ENCODE measurements at places on chromosomes 7 and 10.
A peak's percentile ranks its signal among the peaks of the same experiment; 100 is the strongest.

GRCh38 chr7:148729984-148730733, 31.5 kb downstream of the CUL1 start:
- no peak for DNase-seq

GRCh38 chr7:137395420-137395819, 51.9 kb upstream of the PTN start:
- peak; percentile 38 for DNase-seq

- no peak for DNase-seq
Observed at GRCh38 chr10:11988924-11989323, 53.7 kb downstream of the UPF2 start.

- DNase-seq, result no peak
Observed at GRCh38 chr10:15485684-15486316, 114.7 kb upstream of the FAM171A1 start.

DNA sequence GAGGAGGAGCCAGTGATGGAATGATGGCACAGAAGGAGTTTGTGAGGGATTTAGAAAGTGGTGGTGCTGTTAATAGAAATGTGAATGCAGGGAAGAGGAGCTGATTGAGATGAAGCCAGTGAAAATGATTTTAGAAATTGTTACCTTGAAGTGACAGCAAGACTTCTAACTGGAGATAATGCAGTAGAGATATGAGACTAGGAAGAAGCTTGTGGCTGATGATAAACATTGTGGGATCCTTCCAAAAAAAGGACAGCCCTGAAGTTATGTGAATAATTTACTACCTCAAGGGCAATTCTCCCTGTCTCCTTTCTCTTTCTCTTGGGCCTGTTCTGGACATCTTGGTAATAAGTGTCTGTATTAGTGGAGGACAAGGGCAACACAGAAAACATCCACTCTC, 138.6 kb downstream of the LSMEM1 start:
- DNase-seq, result no peak

DNA sequence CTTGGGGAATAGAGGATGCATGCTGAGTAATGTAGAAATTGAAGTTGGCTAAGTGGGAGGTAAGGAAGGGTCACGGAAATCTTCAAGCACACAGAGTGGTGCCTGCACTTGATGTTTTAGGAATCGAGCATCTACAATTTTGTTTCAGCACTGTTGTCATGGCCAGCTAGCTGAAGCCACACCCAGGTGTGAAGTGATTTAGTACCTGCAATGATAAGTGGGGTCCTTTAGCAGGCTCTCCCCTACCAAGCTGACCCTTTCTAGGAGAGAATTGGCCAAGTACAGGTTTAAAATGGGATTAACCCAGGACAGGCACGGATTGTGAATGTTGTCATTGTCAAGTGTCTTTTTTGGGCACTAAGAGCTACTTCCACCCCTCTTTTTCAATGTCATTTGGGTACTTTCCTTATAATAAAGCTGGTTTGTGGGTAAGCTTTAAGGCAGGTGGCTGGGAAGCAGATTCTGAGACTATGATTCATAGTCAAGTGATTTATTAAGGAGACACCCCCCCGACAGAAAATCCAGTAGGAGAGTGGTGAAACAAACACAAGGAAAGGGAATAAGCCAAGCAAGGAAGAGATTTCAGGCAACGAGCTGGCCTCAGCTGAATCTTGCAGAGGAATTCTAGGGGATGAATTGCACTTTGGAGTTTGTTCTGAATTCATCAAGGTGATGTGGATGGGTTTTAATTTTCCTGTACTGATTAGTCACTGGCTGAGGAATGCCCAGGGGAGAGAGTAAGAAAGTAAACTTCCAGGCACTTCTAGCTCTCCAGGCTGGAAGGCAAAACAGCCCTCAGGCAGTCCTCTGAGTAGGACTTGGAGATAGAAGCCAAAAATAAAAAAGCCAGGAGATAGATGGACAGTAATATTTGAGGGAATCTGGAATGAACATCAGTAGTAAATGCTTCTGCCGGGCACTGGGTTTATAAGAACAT, 1128.4 kb downstream of the SORCS3 start:
- DNase-seq, result no peak

DNA sequence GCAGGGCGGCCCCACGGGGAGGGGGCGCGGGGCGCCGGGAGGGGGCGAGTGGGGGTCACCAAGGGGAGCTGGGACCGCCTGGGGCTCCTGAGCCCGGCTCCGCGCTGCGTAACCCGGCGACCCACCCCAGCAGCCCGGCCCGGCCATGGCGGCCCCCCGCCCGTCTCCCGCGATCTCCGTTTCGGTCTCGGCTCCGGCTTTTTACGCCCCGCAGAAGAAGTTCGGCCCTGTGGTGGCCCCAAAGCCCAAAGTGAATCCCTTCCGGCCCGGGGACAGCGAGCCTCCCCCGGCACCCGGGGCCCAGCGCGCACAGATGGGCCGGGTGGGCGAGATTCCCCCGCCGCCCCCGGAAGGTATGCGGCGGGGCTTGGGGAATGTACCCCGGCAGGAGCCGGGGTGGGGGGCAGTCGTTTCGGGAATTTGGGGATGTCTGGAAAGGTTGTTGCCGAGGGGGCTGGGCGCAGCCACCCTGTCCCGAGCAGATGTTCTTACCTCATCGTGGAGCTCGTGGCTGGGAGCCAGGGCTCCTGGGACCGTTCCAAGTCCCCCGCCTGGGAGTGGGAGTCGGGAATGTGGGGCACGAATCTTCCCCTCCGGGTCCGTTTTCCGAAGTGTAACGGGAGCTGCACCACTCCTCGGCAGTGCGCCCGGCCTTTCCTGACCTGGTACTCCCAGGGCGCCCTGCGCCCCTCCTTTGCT, 431 bp downstream of the ZYX start:
- DNase-seq, result no peak

GRCh38 chr10:90935581-90936275, 14.8 kb upstream of the ANKRD1 start:
- DNase-seq, result no peak

DNA sequence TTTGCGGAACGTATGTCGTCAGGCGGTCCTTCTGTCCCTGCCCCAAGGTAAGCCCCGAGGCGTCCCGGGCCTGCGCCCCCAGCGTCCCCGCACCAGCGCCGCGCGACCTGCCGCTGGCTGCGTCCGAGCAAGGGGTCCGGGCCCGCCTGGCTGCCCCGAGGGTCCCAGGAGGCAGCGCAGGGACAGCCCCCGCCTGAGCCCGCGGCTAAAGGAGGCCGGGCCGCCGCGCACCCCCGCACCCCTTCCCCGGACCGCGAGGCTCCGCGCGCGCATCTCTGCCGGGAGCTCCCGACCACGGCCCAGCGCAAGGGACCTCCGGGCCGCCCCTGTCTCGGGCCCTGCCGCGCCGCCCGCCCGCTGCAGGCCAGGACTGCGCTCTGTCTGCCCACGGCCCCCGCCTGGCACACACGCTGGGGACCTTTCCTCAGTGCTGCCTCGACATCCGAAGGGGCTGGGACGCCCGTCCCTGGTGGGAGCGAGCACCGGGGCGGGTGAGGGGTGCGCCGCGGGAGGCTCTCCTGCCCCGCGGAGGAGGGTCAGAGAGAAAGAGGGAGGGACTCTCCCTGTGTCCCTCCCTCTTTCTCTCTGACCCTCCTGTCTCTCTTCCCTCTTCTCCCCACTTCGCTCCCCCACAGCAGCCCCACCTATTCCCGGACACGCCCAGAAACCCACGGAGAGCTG, 25.0 kb downstream of the SHH start:
- DNase-seq, result no peak

- DNase-seq, result no peak
Observed at GRCh38 chr7:157817433-157817832, 480.6 kb downstream of the DNAJB6 start.

GRCh38 chr10:91552274-91553095, 80.4 kb downstream of the PPP1R3C start:
- no peak for DNase-seq

DNA sequence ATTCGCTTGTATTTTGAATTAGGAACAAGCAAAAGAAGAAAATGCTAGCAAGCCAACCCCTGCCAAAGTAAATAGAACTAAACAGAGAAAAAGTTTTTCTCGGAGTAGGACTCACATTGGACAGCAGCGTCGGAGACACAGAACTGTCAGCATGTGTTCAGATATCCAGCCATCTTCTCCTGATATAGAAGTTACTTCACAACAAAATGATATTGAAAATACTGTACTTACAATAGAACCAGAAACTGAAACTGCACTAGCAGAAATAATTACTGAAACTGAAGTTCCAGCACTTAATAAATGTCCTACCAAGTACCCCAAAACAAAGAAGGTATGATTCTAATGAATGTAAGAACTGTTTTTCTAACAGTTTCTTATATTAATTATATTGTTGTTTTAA, 87.9 kb downstream of the KMT2E start:
- no peak for DNase-seq

- DNase-seq, result peak; percentile 3
Observed at GRCh38 chr7:147245274-147245673, 1128.7 kb downstream of the CNTNAP2 start.

- no peak for DNase-seq
Observed at GRCh38 chr10:89785095-89785494, 83.7 kb downstream of the KIF20B start.

DNA sequence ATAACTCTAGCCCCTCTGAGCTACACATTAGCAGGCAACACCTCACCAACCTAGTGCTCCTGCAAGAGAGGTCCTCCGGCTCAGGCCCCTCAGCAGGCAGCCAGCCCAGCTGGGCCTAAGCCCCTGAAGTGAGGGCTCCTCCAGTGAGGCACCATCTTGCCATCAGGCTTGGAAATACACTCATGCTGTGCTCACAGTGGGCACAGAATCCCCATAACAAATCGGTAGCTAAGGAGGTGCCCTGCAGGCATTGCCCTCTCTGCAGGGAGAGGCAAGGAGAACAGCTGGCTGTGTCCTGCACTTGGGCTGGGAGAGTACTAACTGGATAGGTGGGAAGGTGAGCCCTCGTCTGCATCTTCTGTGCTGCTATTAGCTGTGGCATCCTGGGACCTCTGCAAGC, 3.7 kb upstream of the C10orf71 start:
- no peak for DNase-seq

GRCh38 chr10:47143072-47143471, 156.9 kb upstream of the GDF10 start:
- no peak for DNase-seq

DNA sequence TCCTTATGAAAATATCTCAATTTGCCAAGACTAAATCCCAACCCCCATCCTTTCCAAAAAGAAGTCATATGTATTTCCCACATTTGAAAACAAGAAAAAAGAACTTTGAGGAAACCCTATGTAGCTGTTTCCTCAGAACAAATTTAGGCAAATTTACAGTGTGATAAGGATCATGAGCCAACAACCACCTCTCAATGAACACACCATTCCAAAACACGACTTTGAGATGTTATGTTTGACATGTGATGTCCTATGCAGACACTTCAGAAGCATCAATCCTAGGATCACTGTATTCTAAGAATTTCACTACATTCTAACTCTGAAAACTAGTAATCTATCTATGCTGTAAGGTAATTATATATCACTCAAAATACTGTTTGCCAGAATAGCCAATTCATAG, 62.2 kb downstream of the NT5C2 start:
- no peak for DNase-seq

GRCh38 chr7:127678947-127679346, 27.0 kb downstream of the SND1 start:
- DNase-seq, result no peak

- no peak for DNase-seq
Observed at GRCh38 chr7:93047514-93048099, 70.2 kb downstream of the SAMD9 start.

- no peak for DNase-seq
Observed at GRCh38 chr10:120711860-120712259, 139.3 kb upstream of the WDR11 start.

GRCh38 chr10:26855186-26855585, 5.6 kb downstream of the ABI1 start:
- no peak for DNase-seq

- DNase-seq, result no peak
Observed at GRCh38 chr7:132270517-132270916, 305.8 kb downstream of the PLXNA4 start.

GRCh38 chr7:121306565-121306964, 22.2 kb upstream of the WNT16 start:
- DNase-seq, result no peak

DNA sequence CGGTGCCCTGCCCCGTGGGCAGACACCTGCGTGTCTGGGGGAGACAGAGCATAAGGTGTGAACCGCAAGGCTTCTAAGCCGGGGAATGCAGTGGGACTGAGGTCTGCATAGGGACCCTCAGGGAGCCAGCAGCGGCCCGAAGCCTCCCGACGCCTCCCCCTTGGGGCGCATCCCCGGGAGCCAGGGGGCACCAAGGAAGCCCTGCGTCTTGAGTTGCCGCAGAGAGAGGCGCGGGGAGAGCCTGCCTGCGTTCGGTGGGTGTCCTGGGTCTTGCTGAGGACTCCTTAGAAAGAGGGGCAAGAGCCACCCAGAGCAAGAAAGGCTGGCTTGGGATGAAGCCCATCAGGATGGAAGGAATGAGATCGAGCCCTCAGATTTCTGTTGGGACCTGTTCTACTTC, 18.2 kb upstream of the UNCX start:
- no peak for DNase-seq

GRCh38 chr7:41889472-41889871, 186.6 kb upstream of the INHBA start:
- DNase-seq, result no peak

- DNase-seq, result no peak
Observed at GRCh38 chr10:80542652-80543318, 5.1 kb downstream of the SH2D4B start.

DNA sequence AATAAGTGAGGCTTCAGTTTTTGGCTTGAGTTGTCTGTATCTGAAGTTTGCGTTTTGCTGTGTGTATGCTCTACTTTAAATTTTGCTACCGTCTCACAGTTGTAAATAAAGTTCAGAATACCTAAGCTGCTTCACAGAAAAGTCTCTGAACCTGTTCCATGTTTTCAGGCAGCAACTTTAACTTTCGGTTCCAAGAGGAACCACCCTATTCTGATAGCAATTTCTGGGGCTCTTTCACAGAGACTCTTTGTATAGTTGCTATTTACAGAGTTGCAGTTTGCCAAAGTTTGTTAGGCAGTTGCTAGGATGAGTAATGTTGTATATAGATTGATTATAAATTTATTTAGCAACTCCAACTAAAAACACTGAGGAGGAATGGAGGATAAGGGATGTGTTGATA, 5.7 kb downstream of the FAM221A start:
- no peak for DNase-seq

DNA sequence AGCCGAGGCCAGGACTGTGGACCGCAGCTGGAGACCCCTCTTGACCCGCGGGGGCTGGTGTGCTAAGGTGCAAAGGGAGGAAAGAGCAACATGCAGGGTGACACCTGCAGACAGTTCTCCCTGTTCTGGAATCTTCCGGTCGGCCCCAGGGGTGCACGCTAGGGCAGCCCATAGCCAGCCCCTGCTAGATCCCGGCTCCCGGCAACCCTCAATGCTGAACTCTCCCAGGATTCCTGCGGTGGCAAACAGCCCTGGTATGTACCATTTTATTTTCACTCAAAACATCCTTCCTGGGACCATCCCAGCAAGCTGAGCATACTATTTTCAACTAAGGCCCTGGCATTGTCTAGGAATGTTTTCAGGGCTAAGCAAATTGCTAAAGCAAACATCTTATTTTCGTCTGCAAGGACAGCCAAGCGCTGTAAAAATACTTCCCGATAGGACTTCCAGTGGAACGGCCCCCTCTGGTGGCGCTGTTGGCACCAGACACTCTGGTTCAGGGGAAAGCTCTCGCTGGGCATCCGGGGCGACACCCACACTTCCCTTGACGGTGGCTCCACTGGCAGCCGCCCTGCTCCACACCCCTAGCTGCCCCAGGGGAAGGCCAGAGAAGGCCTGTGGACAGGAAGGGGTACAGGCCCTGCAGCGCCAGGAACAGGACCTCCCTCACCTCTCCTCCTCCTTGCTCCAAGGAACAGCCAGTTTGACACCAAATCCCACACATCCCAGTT, 99.4 kb downstream of the CTBP2 start:
- DNase-seq, result peak; percentile 69

Data from NCI-H510A treated with DMSO at 0.1 percent for 48 hours (cell line).